ENCODE measurements at places on chromosomes 6 and 20.

GRCh38 chr6:110179406-110180227, at the start of gene WASF1:
Gene WASF1 (minus strand): TSS chr6:110179670. CDS start chr6:110127601, 52,069 bp downstream.
- DNase-seq: peak; percentile 77

DNA sequence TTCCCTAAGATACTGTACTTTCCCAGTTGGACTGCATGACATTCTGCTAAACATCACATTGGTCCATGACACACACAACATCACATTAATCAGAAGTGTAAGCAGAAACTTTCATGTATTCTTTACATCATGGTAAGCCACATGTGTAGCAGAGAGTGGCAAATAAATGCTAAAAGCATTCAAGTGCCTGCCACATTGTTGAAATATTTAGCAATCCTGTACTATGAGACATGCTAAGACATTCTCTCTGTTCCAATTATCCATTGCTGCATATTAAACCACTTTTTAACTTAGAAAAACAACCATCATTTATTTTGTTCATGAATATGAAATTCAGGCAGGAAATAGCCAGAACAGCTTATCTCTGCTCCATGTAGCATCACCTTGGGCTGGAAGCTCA, 207.7 kb upstream of the GJE1 start:
- no peak for DNase-seq

- DNase-seq: no peak
Measured at GRCh38 chr6:126064257-126064747, 78.0 kb downstream of the TRMT11 start.

GRCh38 chr20:63284083-63284440, 8.9 kb upstream of the COL20A1 start:
- DNase-seq: no peak

DNA sequence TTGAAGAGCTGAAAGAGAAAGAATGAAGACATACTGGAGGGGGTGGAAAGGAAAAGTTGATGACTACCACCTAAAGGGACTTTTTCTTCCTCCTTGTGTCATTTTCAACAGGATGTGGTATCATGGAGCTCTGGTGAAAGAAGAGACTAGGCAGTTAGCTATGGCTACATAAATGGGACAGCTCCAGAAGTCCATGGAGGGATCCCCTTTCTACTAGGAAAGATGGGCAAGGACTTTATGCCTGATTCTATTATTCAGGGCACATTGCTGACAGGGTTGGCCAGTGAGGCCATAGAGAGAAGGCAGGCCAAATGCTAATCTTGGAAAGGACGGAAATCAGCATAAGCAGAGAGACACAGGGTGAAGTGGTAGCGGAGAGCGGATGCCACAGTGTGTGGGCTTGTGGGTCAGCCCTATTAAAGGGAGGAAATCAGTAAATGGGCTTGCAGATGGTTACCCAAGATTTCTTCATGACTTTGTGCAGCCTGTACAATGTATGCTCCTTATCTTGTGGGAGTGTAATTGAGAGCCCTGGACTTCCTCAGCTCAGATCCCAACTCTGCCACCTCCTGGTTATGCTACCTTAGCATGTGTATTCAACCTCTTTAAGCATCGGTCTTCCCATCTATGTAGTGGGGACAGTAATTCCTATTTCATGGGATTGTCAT, 77.4 kb upstream of the TMEM170B start:
- no peak for DNase-seq

- DNase-seq: peak; percentile 47
Measured at GRCh38 chr6:27867051-27867944, 44.9 kb downstream of the OR2B2 start.

GRCh38 chr6:47595785-47596184, 102.6 kb upstream of the ADGRF4 start:
- no peak for DNase-seq

DNA sequence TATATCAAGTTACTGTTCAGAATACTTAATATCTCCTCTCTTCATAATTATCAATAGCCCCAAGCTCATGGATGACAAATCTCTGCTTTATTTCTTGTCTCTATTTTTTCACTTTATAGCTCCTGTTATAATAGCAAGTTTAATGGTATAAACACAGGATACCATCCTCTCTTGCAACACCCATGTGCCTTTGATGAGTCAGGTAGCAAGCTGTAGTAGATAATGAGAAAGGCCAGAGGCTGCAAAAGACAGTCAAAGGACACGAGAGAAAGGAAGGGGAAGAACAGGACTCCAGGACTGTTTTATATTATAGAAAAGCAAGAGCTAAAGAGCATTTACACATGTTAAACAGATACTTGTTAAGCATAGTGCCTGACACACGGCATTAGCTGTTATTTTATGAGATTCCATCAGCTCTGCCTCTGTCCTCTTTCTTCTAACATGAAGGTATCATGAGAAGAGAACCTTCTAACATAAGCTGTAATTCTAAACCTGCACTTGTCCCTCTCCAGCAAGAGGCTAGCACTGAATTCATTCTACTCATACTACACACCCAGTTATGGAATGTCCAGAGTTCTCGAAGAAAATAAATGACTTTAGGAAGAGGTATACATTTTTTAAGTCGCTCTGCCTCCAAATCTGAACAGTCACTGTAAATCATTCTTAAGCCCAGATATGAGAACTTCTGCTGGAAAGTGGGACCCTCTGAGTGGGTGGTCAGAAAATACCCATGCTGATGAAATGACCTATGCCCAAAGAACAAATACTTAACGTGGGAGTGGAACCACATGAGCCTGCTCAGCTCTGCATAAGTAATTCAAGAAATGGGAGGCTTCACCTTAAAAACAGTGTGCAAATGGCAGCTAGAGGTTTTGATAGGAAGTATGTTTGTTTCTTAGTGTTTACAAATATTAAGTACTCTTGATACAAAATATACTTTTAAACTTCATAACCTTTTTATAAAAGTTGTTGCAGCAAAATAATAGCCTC, 45.0 kb downstream of the NT5E start:
- DNase-seq: no peak

GRCh38 chr6:46915866-46916265, 5.9 kb downstream of the ADGRF5 start:
- no peak for DNase-seq

DNA sequence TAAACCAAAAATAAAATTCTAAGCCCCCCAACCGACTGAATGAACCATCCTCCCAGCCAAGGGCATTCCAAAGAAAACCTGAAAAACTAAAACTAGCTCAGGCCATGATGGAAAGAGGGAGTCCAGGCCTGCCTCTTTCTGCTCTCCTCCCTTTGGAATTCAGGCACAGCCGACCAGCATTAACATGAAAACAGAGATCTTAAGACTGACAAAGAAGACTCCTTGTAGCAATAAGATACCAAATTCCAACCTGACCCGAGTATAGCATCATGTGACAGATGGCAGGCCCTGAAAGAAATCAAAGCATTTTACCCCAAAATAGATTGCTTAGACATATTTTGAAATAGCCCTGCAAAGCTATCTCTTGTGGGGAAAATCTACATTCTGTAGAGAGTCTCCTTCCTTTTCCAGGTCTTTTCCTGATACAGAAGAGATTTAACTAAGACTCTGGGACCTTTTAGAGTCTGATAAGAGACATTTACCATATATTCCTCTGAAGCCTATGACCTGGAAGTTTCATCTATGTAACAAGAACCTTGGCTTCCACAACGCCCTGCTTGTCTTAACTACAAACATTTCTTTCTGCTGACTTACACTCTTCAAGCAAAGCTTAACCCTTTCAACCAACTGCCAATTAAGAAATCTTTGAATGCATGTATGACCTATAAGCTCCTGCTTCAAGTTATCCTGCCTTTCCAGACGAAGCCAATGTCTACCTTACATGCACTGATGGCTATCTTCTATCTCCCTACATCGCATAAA, 22.2 kb upstream of the TXLNB start:
- DNase-seq: no peak

DNA sequence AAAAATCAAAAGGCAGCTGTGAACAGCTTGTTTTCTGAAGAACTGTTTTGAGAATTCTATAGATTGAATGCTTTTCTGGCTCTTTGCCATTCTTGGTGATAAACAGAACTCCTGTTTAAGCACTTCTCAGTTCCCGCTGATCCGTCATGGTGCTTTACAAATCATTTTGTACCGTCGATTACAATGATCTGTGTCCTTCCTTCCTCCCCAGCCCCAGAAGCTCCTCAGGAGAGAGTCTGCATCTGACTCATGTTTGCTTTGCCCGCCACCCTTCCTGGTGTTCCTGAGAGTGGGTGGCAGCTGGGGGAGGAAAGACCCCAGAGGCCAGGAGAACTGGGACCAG, 538.6 kb upstream of the MARCKS start:
- no peak for DNase-seq

DNA sequence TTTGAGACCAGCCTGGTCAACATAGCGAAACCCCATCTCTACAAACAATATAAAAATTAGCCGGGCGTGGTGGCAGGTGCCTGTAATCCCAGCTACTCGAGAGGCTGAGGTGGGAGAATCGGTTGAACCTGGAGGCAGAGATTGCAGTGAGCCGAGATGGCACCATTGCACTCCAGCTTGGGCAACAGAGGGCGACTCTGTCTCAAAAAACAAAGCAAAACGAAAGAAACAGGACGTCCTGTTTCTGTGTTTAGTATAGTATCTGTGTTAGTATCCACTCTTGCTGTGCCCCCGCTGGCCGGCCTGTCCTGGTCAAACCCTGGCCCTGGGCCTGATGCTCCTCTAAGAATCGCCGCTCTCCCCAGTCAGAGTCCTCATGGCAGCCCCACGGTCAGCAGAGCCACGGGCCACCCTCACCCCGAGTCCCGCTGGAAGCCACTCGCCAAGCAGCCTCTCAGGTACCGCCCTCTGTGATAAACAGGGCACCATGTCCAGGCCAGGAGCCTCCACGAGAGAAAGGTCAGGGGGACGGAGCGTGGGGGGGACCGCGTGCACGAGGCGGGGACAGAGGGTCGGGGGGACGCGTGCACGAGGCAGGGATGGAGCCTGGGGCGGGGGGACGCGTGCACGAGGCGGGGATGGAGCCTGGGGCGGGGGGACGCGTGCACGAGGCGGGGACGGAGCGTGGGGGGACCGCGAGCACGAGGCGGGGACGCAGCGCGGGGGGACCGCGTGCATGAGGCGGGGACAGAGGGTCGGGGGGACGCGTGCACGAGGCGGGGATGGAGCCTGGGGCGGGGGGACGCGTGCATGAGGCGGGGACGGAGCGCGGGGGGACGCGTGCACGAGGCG, 384.5 kb downstream of the SMOC2 start:
- DNase-seq: no peak

GRCh38 chr20:51804754-51805153, 2.4 kb upstream of the SALL4 start:
- no peak for DNase-seq

GRCh38 chr6:53101006-53101405, 35.8 kb downstream of the FBXO9 start:
- no peak for DNase-seq

DNA sequence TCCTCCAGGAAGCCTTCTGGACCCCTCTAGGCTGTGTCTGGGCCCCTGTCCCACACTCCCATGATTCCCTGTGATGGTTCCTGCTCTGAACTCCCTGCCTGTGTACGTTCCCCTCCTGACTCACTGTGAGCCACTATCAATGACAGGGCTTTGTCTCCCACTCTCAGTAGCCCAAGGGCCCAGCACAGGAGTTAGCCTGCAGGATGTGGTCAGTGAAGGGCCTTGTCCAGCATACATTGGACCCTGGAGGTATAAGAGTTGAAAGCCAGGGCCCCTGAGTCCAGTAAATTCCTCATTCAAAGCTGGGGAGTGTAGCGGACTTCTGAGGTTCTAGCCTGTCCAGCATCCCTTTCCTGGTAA, 19.0 kb downstream of the ZBP1 start:
- no peak for DNase-seq

DNA sequence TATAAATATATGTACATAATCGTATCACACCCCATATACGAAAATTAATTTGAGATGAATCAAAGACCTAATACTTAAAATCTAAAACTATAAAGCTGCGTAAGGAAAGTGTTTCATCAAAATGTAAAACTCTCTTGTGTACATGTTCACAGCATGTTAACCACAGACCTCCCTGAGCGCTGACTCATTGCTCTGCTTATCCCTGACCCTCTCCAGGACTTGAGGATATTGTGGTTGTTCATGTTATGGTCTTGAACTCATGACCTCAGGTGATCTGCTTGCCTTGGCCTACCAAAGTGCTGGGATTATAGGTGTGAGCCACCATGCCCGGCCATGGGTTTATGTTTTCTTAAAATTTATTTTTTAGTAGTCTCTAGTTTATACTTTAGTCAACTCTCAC, 14.2 kb downstream of the FAM83B start:
- no peak for DNase-seq

DNA sequence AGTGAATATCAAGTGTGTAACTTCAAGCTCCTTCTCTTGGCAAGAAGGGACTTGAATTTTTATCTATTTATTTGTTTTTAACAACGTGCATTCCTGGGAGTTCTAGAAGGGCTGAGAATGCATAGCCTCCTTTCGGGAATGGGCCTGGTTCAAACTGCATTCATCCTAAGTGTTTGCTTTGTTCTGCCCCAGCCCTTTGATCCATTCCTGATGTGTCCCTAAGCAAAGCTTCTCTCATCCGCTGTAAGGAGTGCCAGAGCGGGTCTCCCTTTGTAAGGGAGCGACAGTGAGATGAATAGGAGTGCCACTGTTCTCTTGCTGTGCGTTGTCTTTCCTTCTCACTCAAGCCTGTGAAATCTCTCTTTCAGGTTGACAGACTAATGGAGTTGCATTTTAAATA, 61.0 kb upstream of the VSTM2L start:
- no peak for DNase-seq

- DNase-seq: no peak
Measured at GRCh38 chr20:32190616-32191415, 16.7 kb downstream of the PLAGL2 start.

GRCh38 chr20:9147547-9148024, 78.7 kb downstream of the PLCB4 start:
- no peak for DNase-seq

DNA sequence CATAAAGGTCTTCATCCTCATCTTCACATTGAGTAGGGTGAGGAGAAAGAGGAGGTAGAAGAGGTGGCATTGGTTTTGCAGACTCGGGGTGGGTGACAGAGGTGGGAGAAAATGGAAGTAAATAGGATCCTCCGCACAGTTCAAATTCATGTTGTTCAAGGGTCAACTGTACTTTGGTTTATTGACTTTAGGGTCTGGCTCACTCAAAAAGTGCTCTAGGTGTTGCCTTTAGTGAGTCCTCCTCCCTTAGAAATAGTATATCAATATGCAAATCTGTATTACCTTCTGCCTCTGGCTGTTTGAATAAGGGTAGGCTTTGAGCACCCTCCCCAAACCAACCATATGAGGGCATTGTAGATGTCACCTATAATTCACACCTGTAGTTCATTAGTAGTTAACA, 54.7 kb downstream of the KIF6 start:
- DNase-seq: no peak

- DNase-seq: no peak
Measured at GRCh38 chr6:109715616-109716015, 24.5 kb downstream of the FIG4 start.

DNA sequence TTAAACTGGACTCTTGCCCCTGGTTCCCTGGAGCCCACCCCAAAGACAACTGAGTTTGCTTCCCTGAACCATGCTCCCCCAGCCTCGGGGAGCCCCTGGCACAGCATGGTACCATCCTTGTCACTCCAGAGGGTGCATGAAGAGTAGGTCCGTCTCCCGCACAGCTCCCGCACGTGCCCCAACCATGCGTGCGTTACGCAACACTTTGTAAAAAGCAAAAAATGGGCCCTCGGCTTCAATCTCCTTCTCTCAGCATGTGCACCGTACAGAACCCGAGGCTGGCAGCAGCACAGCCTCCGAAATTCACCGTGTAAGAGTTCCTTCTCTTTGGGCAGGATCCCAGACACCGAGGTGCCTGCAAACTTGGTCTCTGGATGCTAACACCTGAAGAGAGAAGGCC, 5.6 kb downstream of the PMEPA1 start:
- no peak for DNase-seq

- DNase-seq: no peak
Measured at GRCh38 chr6:35151466-35151865, 10.3 kb upstream of the TCP11 start.

GRCh38 chr20:51418137-51418529, 124.4 kb downstream of the NFATC2 start:
- no peak for DNase-seq

Measured in effector memory CD4-positive, alpha-beta T cell (primary cell).